Right atrium auricular region (tissue), 2 donors: ENCODE measurements at places on chromosomes 1 and 21.
A peak's percentile ranks its signal among the peaks of the same experiment; 100 is the strongest.

- H3K27ac ChIP-seq: no peak overlapping the region
- no peak for DNase-seq
- H3K4me1 ChIP-seq: no peaks in the 10 kb centered on the region
- no peaks in the 10 kb centered on the region for H3K27me3 ChIP-seq
- no peaks in the 10 kb centered on the region for H3K36me3 ChIP-seq
- H3K4me3 ChIP-seq: no peak overlapping the region
These were observed 1262.8 kb upstream of the PRMT6 start for GRCh38 chr1:105793536-105794146.

GRCh38 chr1:101816262-101816661 lies 180.5 kb downstream of the OLFM3 start:
- no peaks in the 10 kb centered on the region for H3K4me1 ChIP-seq
- H3K4me3 ChIP-seq: no peak overlapping the region
- H3K36me3 ChIP-seq: no peaks in the 10 kb centered on the region

DNA sequence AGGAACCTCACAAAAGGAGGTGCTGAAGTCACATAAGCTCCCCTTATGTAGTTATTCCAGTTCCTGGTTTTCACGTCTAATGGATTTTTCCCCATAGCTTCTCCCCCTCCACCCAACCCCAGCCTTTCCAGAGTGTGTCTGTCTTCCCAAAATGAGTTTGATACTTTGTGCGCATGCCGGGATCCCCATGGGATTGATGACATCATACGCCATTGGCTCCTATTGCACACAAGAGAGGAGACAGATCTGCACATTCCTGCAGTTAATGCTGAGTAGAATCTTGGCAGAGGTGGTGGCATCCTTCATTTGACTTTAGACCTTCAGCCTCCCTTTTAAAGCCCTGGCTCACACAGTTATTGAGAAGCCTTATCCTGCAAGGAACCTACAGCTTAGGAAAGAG lies 71.4 kb downstream of the DDR2 start:
- H3K36me3 ChIP-seq: no peaks in the 10 kb centered on the region
- H3K27ac ChIP-seq: peak overlapping the region; percentile 4
- peak; percentile 78 for DNase-seq
- H3K4me1 ChIP-seq: no peaks in the 10 kb centered on the region
- H3K27me3 ChIP-seq: no peaks in the 10 kb centered on the region

GRCh38 chr1:202702088-202702487 lies 8.2 kb downstream of the SYT2 start:
- H3K4me3 ChIP-seq: no peak overlapping the region
- no peak for DNase-seq

- no peak overlapping the region for H3K4me3 ChIP-seq
- no peaks in the 10 kb centered on the region for H3K27me3 ChIP-seq
- no peaks in the 10 kb centered on the region for H3K36me3 ChIP-seq
- no peak overlapping the region for H3K27ac ChIP-seq
- no peak for DNase-seq
- H3K4me1 ChIP-seq: peaks cover 17% of the 10 kb centered on the region
These were observed 74.6 kb downstream of the DISP1 start for GRCh38 chr1:222889440-222889839.

DNA sequence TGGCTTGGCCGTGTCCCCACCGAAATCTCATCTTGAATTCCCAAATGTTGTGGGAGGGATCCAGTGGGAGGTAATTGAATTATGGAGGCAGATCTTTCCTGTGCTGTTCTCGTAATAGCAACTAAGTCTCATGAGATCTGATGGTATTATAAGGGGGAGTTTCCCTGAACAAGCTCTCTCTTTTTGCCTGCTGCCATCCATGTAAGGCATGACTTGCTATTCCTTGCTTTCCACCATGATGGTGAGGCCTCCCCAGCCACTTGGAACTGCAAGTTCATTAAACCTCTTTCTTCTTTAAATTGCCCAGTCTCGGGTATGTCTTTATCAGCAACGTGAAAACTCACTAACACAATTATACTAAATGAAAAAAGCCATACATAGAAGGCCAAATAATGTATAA lies 101.3 kb upstream of the LYPLAL1 start:
- H3K27me3 ChIP-seq: no peaks in the 10 kb centered on the region
- H3K4me3 ChIP-seq: no peak overlapping the region
- DNase-seq: no peak
- H3K4me1 ChIP-seq: peaks cover 1% of the 10 kb centered on the region
- H3K27ac ChIP-seq: no peak overlapping the region

DNA sequence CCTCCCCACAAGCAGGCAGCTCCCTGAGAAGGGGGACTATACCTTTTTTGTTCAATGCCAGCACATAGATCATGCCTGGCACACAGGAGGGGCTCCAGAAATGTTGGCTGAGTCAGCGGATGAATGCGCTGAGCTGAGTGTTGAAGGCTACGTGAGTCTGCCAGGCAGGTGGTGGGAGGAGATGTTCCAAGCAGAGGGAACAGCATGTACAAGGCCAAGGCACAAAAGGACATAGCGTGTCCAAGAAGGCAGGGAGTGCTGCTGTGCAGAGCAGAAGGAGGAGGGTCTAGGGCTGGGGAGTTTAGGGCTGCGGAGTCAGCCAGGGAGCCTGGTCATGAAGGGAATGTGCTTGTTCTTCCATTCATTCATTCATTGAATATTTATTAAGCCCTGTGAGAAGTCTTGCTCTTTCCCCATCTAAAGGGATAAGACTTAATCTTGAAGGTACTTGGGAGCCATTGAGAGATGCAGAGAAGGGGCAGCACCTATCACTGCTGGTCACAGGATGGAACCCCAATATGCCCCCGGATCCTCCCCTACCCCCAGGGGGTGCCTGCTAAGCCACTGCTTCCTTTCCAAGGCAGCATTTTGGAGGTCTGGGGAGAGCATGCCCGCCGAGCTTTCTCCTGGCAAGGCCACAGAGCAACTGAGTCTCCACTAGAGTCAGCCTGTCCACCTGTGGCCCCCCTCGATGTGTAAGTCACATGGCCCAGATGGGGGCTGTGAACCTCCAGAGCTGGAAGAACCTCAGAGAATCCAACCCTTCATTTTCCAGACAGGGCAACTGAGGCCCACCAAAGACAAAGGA lies 31.2 kb upstream of the LAPTM5 start:
- H3K27ac ChIP-seq: no peak overlapping the region
- no peaks in the 10 kb centered on the region for H3K27me3 ChIP-seq
- peaks cover 5% of the 10 kb centered on the region for H3K4me1 ChIP-seq
- DNase-seq: no peak
- H3K4me3 ChIP-seq: no peak overlapping the region
- no peaks in the 10 kb centered on the region for H3K36me3 ChIP-seq

- DNase-seq: no peak
- H3K27ac ChIP-seq: no peak overlapping the region
- H3K4me3 ChIP-seq: no peak overlapping the region
- no peaks in the 10 kb centered on the region for H3K36me3 ChIP-seq
These were observed 25.5 kb upstream of the ZNF281 start for GRCh38 chr1:200435200-200435780.

DNA sequence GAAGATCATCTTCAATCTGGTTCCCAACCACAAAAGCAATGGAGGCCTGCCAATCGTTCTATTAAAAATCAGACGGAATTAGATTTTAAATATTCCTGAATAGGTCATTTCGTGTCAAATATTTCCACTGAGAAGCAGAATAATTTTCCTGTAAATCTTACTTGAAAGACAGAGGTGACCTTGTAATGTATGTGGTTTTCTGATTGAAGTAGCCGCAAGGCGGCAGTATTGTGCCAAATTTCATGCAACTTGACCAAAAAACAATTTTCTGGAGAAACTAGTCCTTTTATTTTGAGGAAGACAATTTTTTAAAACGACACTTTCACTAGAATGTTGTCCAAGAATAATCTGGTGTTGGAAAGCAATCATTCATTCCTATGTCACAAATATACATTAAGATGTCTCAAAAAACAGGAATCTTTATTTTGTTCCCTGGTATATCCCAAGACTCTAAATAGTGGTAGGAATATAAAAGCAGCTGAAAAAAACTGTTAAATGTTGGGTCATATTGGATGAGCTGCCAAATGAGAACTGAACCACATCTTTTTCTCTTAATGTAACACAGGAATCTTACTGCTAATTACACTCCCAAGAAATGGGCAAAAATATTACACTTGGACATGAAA lies 33.6 kb downstream of the SPAG17 start:
- DNase-seq: peak; percentile 69
- no peaks in the 10 kb centered on the region for H3K27me3 ChIP-seq
- H3K27ac ChIP-seq: no peak overlapping the region
- no peak overlapping the region for H3K4me3 ChIP-seq
- H3K4me1 ChIP-seq: no peaks in the 10 kb centered on the region

DNA sequence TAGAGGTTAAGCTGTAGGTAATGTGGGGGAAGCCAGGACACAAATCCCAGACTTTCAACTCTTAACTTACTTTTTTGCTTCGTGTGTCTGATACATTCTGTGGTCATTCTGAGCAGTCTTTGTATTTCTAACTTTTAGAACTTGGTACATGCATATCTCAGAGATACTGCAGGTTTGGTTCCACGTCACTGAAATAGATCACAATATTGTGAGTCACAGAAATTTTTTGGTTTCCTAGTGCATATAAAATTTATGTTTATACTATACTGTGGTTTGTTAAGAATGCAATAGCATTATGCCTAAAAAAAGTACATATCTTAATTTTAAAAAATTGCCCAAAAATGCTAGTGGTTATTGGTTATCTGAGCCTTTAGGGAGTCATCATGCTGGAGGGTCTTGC lies 3.2 kb downstream of the URB2 start:
- DNase-seq: no peak
- no peak overlapping the region for H3K4me3 ChIP-seq
- no peaks in the 10 kb centered on the region for H3K4me1 ChIP-seq
- H3K27ac ChIP-seq: no peak overlapping the region
- H3K27me3 ChIP-seq: no peaks in the 10 kb centered on the region

DNA sequence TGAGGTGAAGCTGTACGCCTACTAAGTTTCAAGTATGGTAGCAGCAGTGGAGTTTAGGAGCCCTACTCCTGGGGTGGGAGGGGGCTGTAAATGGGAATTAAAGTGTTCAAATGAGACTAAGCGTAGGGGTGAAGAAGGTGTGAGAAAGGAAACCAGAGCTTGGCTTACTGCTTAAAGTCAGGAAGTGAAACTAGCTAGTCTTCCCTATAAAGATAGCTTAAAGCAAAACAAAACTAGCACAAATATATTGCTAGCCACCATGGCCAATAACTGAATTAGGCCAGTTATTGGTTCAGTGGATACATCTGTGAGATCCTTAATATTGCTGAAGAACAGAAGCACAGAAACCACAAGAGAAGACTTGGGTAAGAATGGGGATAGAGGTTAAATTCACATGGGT lies 492.2 kb upstream of the PKN2 start:
- no peak overlapping the region for H3K4me3 ChIP-seq
- H3K27ac ChIP-seq: no peak overlapping the region
- no peaks in the 10 kb centered on the region for H3K36me3 ChIP-seq
- H3K27me3 ChIP-seq: no peaks in the 10 kb centered on the region

DNA sequence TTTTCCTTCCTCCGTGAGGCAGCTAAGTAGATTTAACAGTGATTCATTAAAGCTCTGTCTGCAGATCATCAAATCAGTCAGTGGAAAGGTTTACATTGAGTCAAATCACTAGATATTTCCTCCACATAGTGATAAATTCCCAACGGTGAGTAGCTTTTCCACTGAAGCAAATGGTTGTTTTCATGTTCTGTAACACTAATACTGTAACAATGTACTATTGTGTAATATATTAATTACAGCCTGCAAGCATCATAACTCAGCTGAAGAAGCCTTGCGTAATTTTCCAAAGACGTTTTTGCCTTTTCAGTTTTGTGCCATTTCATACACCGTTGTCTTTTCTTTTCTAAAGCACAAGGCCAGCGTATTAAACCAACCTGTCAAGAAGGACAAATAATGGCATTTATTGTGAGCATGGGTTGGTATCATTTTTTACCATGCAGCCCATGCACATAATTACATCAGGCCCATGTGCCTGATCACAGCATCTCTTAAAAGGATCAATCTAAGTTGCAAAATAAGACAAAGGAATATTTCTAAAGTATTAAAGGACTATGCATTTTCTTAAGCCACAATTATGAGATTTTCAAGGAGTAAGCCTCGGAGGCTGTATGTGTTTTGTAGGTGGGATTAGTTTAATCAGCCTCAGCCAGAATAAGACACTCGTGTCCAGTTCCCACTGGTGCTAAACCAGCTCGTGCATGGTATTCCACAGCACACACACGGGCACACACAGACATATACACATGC lies 16.7 kb upstream of the PDE9A start:
- DNase-seq: no peak
- H3K4me3 ChIP-seq: no peak overlapping the region
- peaks cover 8% of the 10 kb centered on the region for H3K4me1 ChIP-seq

- no peaks in the 10 kb centered on the region for H3K36me3 ChIP-seq
- H3K4me1 ChIP-seq: no peaks in the 10 kb centered on the region
- no peak for DNase-seq
- no peak overlapping the region for H3K27ac ChIP-seq
- H3K4me3 ChIP-seq: no peak overlapping the region
These were observed 2.9 kb upstream of the GPR25 start for GRCh38 chr1:200869753-200870391.

- H3K36me3 ChIP-seq: no peaks in the 10 kb centered on the region
- H3K27ac ChIP-seq: no peak overlapping the region
- no peak for DNase-seq
- H3K27me3 ChIP-seq: no peaks in the 10 kb centered on the region
- no peaks in the 10 kb centered on the region for H3K4me1 ChIP-seq
These were observed 172.4 kb downstream of the C1orf21 start for GRCh38 chr1:184559117-184559713.

GRCh38 chr1:45785583-45785982 lies 17.8 kb upstream of the MAST2 start:
- H3K27ac ChIP-seq: no peak overlapping the region
- no peak overlapping the region for H3K4me3 ChIP-seq
- H3K27me3 ChIP-seq: no peaks in the 10 kb centered on the region
- no peaks in the 10 kb centered on the region for H3K4me1 ChIP-seq
- no peaks in the 10 kb centered on the region for H3K36me3 ChIP-seq

- H3K27me3 ChIP-seq: no peaks in the 10 kb centered on the region
- no peak overlapping the region for H3K27ac ChIP-seq
- H3K36me3 ChIP-seq: no peaks in the 10 kb centered on the region
- H3K4me3 ChIP-seq: no peak overlapping the region
- no peak for DNase-seq
These were observed 430.1 kb upstream of the PTBP2 start for GRCh38 chr1:96291468-96291867.

DNA sequence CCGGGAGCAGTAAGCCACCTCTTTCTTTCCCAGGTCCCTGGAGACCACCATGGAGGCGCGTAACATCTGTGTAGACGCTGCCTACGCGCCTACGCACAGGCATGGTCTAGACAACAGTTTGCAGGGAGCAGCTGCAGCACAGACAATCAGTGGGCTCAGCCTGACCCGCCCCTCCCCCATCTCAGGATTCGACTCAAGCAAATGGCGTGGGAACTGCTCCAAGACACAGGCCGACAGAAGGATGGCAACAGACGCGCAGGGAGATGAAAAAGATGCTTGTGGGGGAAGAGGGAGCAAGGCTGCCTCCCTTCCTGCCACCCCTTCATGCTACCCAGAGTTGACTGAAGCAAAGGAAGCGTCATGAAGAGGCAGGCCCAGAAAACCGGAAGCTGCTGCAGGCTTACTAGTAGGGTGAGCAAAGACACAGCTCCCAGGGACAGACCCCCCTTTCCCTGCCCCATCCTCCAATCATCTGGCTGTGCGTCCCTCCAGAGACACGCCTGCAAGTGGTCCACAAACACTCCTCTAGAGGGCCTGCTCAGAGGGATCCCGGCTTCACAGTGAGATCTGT lies 19.5 kb downstream of the STK40 start:
- DNase-seq: no peak
- peak overlapping the region; percentile 46 for H3K27ac ChIP-seq
- peaks cover 12% of the 10 kb centered on the region for H3K36me3 ChIP-seq
- H3K4me3 ChIP-seq: no peak overlapping the region
- no peaks in the 10 kb centered on the region for H3K27me3 ChIP-seq

- H3K4me1 ChIP-seq: no peaks in the 10 kb centered on the region
- no peak overlapping the region for H3K27ac ChIP-seq
- H3K4me3 ChIP-seq: no peak overlapping the region
- DNase-seq: peak; percentile 34
These were observed 58.7 kb downstream of the KIAA0040 start for GRCh38 chr1:175133673-175134435.
